Adrenal gland (tissue), 19 donors: ENCODE measurements at places on chromosomes 4 and X.

GRCh38 chr4:138473339-138473738, 231.2 kb upstream of the SLC7A11 start:
- DNase-seq = no peak

GRCh38 chr4:123880631-123881030, 484.0 kb downstream of the SPRY1 start:
- no peak for DNase-seq

DNA sequence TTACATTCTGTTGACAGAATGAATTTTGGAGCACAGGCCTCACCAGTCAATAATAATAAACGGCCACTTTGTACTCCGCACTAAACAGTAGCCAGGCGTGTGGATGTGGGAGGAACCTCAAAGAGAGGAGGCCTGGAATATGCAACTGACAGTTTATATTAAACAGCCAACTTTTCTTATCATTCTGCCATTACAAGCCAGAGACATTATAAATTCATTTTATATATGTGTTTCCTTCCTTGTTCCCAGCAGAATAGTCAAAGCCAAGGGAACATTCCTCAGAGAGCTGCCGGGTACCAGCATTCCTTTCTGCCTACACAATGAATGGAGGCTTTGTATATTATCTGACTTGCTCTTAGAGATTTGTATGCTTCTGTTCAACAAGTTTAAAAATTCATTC, 436.5 kb upstream of the FTHL17 start:
- DNase-seq = no peak

DNA sequence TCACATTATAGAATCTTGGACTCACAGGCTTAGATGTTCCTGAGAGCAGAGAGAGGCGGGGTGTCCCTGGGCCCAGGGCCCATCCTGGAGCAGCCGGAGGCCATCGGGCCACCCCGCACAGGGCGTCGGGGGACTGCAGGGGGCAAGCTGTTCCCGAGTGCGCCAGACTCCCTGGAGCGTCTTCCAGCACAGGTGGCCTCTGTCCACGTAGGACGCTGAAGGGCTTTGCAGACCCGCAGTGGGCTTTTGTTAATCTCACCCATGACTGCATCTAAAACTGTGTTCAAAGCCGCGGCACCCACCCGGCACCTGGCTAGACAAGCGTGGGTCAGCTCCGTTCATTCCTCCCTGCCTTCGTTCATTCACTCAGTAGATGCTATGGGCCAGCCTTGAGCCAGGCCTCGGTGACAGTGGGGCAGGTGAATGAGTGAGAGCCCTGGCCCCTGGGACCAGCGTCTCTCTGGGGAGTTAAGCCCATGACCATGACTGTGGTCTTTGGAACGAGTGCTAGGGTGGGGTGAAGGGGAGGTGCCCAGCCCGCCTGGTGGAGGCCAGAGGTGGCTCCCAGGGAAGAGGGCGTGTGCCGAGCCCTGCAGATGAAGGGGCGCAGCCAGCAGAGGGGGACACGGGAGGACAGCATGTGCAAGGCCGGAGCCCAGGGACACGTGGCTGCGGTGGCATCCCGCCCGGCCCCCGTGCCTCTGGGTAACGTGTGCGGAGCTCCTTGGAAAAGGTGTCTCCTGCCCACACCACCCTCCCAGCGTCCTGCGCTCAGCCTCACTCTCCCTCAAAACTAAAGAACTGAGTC, 98.3 kb downstream of the HMX1 start:
- DNase-seq = no peak

DNA sequence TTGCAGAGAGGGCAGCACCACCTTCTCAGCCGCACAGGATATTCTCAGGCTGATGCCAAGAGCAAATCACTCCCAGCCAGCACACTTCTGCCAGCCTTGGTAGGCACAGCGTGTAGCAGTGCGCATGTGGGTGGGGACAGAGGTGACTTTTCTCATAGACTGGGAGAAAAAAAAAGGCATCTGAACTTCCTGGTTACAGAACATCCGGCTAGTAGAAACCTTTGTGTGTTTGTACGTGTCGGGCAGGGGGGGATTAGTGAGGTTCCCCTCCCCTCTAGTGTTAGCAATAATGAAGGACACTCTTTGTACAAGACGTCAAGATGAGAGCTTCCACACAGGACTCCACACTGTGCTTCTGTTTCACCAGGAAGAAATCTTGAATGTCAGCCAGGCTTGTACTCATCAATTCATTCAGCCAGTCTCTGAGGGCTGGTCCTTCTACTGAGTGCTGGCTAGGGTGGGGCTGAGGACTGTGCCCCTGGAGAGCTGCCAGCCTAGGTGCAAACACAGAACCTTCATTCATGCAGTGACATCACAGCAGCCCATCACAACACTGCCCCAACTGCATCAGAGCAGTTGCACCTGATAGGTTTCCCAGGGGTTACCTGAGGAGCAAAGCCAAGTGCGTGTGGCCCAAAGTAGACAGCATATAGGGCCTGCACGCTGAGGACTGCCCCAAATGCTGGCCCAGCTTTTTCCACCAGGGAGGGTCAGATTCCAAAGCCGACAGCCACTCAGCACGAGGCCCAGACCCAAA, 34.7 kb downstream of the SLC25A5 start:
- DNase-seq = peak; percentile 35

GRCh38 chr4:7531640-7531994, 96.9 kb upstream of the PSAPL1 start:
- DNase-seq = no peak

- DNase-seq = no peak
Observed at GRCh38 chr4:62914758-62915157, 1494.5 kb downstream of the TECRL start.
